ENCODE measurements at places on chromosomes 1 and 21. TPM values are rescaled to one million over a fixed set of nuclear protein-coding genes. Genes with fewer than 3 reads are reported as not detected.

The PCBP3 gene
- 15.1 TPM for total RNA-seq

The HPCAL4 gene
- total RNA-seq: not detected

The HEYL gene
- not detected for total RNA-seq

The CYP4A11 gene
- not detected for total RNA-seq

The PCP4 gene
- not detected for total RNA-seq

The PDPN gene
- total RNA-seq: 0.59 TPM

The NEXN gene
- 7.6 TPM for total RNA-seq

The SLC16A4 gene
- total RNA-seq: 6.3 TPM

The HHIPL2 gene
- 0.20 TPM for total RNA-seq

The AUNIP gene
- total RNA-seq: 2.6 TPM

The ETV3L gene
- not detected for total RNA-seq

The LRRC71 gene
- total RNA-seq: not detected

The CGN gene
- total RNA-seq: not detected

The CR1L gene
- not detected for total RNA-seq

The TRIM58 gene
- total RNA-seq: 4.0 TPM

The DCST2 gene
- total RNA-seq: not detected

The DNM3 gene
- total RNA-seq: 1.8 TPM

The UFC1 gene
- 42.8 TPM for total RNA-seq

The SERBP1 gene
- 230 TPM for total RNA-seq

The SLFNL1 gene
- total RNA-seq: 0.20 TPM

All from subcutaneous preadipocyte (primary cell).